Adrenal gland (tissue), 19 donors: ENCODE measurements at places on chromosomes 4 and X.

DNA sequence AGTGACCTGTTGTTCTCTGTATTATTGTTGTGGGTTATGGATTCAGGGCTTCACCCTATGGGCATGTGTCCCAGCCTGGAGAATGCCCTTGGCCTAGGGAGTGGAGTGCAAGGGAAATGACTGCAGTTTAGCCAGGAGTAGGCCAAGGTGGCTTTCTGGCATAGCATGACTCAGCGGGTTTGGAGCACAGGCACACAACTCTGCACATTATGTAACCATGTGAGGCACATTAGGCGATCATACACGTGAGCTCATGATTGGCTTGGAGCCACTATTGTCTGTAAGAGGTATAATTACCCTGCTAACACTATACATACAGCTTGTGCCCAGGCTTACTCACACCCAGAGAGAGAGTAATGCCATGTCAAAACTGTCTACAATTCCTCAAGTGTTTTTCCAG is 35.1 kb upstream of the TACR3 start:
- DNase-seq = peak; percentile 7

- DNase-seq = no peak
Measured at GRCh38 chrX:15418041-15418706, 34.0 kb upstream of the VEGFD start.

- no peak for DNase-seq
Measured at GRCh38 chr4:181950372-181951127, 292.7 kb upstream of the TENM3 start.

GRCh38 chr4:53465281-53465680 is 87.8 kb downstream of the FIP1L1 start:
- no peak for DNase-seq

DNA sequence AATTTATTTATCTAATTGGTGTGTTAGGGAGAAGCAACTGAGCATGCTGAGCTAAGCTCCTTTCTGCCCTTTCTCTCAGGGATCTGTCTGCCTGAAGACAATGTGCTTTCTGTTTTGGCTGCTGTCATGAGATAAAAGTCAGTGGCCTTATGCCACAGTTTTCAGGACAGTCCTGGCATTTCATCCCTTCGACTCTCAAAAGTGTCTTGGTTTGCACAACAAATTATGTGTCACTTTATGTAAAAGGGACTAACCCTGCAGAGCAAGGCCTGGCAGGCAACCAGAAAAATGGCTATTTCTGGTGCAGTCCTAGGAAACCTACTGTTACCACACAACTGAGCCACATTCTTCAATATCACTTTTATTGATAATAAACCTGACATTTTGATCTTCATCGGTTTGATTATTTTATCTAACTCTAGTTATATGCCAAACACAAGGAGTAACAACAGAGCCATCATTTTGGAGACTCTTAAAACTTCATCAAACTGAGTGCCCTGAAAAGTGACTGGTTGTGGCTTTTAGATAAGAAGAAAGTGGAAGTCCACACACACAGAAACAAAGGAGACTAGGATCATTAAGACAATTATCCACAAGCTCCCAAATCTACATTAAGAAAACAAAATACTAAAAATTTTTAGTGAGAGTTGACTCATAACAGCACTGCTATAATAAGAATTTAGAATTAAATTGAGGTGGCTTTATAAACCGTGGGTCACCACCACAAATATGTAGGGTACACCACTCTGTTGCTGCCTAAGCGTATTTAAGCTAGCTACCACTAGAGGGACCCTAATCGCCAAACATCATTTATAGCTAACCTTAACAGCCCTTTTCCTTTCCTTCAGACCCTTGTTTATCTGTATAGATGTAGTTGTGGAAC is 95.9 kb upstream of the PTPN13 start:
- DNase-seq = peak; percentile 77

GRCh38 chr4:47221721-47222120 is 190.4 kb downstream of the GABRB1 start:
- DNase-seq = no peak
